ENCODE measurements at places on chromosomes 13 and 19.

DNA sequence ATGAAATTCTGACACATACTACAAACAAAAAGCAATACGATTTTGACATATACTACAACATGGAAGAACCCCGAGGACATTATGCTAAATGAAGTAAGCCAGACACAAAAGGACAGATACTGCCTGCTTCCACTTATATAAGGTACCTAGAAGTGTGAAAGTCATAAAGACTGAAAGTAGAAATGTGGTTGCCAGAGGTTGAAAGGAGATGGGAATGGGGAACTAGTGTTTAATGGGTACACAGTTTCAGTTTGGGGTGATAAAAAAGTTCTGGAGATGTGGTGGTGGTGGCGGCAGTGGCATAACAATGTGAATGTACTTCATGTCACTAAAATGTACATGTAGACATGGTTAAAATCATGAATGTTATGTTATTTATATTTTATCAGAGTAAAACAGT, 12.1 kb upstream of the NDFIP2 start:
- no peaks in the 10 kb centered on the region for H3K4me1 ChIP-seq
- no peaks in the 10 kb centered on the region for H3K36me3 ChIP-seq
- H3K27me3 ChIP-seq: no peaks in the 10 kb centered on the region
- H3K4me3 ChIP-seq: no peak overlapping the region

GRCh38 chr19:41307090-41307875, 2.7 kb upstream of the CCDC97 start:
- peak overlapping the region; percentile 1 for H3K4me3 ChIP-seq
- peaks cover 53% of the 10 kb centered on the region for H3K36me3 ChIP-seq
- peaks cover 43% of the 10 kb centered on the region for H3K4me1 ChIP-seq
- no peaks in the 10 kb centered on the region for H3K27me3 ChIP-seq
- DNase-seq: peak; percentile 56

DNA sequence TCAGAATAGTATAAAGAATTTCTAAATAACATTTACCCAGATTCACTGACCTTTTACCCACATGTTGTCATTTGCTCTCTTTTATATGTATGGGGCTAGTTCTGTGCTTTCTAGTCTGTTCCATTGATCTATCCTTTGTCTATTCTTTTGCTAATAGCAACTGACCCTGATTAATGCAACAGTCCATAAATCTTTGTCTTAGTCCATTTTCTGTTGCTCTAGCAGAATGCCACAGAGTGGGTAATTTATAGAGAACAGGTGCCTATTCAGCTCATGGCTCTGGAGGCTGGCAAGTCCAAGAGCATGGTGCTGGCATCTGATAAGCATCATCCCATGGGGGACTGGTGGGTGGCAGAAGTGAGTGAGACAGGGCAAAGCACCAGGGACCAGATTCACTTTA, 52.1 kb downstream of the LHFPL6 start:
- H3K4me3 ChIP-seq: no peak overlapping the region
- no peaks in the 10 kb centered on the region for H3K36me3 ChIP-seq
- no peaks in the 10 kb centered on the region for H3K4me1 ChIP-seq
- no peak for DNase-seq

- H3K4me1 ChIP-seq: no peaks in the 10 kb centered on the region
- no peak overlapping the region for H3K27ac ChIP-seq
- no peaks in the 10 kb centered on the region for H3K27me3 ChIP-seq
- no peak for DNase-seq
- no peak overlapping the region for H3K4me3 ChIP-seq
- H3K36me3 ChIP-seq: no peaks in the 10 kb centered on the region
Observed at GRCh38 chr13:90532861-90533492, 814.5 kb upstream of the MIR17HG start.

DNA sequence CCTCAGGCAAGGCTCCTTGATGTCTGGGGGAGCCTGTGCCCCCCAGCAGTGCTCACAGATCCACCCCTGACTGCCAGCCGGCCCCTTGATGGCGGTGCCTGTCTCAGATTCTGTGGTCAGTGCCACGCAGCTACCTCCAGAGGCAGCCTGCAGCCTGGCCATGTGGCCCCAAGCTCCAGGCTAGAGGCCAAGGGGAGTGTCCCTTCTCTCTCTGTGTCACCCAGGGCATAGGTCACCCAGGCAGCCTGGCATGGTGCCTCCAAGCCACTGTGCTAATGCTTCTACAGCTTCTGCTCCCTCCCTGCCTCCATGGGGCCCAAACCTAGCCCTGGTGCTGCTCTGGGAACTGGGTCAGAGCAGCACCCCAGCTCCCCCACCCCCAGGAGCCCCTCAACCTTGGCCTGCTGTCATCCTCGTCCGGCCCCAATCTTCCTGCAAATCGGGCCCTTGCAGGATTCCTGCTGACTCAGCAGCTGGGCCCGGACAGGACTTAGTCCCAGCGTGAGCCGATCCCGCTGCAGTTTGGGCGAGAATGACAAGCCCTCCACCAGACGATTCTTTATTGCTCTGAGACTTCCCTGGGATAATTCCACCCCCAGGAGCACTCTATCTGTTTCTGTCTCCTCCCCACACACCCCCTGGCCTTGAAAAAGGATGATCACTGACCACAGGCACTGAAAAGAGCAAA, 2.8 kb upstream of the ARL11 start:
- H3K4me1 ChIP-seq: peaks cover 15% of the 10 kb centered on the region
- H3K27ac ChIP-seq: no peak overlapping the region
- H3K36me3 ChIP-seq: peaks cover under 1% of the 10 kb centered on the region
- DNase-seq: no peak

- peak within 1 kb of the TSS; percentile 25 for H3K27ac ChIP-seq
- H3K4me1 ChIP-seq: peaks cover 20% of the 10 kb centered on the region
- peak; percentile 46 for DNase-seq
- no peaks in the 10 kb centered on the region for H3K27me3 ChIP-seq
- peaks cover 12% of the 10 kb centered on the region for H3K36me3 ChIP-seq
- H3K4me3 ChIP-seq: peak within 1 kb of the TSS; percentile 73
Observed at GRCh38 chr19:35935911-35936737, at the start of gene LRFN3. LRFN3 (plus strand) TSS chr19:35936374; CDS start chr19:35939426, 3,052 bp downstream.

DNA sequence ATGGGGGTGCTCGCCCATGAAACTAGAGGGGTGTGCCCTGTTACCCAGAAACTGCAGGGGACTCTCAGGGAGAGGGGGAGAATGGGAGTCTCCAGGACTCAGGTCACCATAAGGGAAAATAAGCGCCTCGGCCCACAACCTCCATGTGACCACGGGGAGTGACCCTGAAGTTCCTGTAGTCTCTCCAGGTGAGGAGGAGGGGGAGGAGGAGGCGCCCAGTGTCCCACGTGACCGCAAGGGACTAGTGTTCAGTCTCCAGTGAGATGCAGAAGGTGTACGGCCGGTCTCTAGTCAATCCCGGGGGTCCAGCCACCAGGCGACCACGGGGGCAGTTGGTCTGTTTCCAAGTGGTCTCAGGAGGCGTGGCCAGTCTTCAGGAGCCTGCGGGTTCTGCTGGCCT, 16.0 kb downstream of the TM6SF2 start:
- DNase-seq: no peak
- no peak overlapping the region for H3K27ac ChIP-seq
- H3K4me3 ChIP-seq: no peak overlapping the region

- no peak overlapping the region for H3K4me3 ChIP-seq
- H3K27ac ChIP-seq: no peak overlapping the region
- DNase-seq: no peak
- peaks cover 13% of the 10 kb centered on the region for H3K27me3 ChIP-seq
- H3K36me3 ChIP-seq: no peaks in the 10 kb centered on the region
Observed at GRCh38 chr13:29877456-29878078, 27.1 kb upstream of the UBL3 start.

DNA sequence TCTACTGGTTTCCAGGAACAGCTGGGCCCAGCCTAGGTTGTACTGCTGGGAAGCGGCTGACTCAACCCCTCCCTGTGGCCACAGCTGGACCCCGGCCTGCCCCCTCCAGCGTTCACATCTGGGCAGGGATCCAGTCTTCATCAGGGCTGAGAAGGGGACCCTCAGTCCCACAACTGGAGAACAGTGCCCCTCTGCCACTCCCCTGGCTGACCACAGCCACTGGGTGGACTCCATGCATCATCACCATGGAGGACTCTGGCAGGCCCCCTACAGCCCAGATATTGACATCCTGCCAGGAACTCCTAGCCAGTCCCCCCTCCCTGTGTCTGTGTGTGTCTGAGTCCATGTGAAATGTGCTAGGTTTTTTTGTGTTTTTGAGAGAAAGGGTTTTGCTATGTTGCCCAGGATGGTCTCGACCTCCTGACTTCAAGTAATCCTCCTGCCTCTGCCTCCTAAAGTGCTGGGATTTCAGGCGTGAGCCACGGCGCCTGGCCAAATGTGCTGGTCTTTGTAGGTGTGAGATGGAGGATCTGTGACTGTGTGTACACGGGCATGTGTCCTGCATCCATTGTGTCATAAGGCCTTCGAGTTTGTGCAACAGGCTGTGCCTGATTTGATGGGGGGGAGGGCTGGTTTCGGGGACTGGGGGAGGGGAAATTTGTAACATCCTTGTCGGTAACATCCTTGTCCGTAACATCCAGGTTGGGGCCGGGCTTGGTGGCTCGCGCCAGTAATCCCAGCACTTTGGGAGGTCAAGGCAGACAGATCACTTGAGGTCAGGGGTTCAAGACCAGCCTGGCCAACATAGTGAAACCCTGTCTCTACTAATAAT, 4.0 kb upstream of the HOOK2 start:
- no peaks in the 10 kb centered on the region for H3K27me3 ChIP-seq
- no peak overlapping the region for H3K4me3 ChIP-seq
- no peak for DNase-seq
- no peaks in the 10 kb centered on the region for H3K36me3 ChIP-seq
- H3K4me1 ChIP-seq: peaks cover 72% of the 10 kb centered on the region

GRCh38 chr13:25172303-25172630, 179 bp upstream of the AMER2 start:
- H3K4me3 ChIP-seq: no peak overlapping the region
- no peak for DNase-seq
- no peaks in the 10 kb centered on the region for H3K36me3 ChIP-seq
- H3K27ac ChIP-seq: no peak overlapping the region
- H3K27me3 ChIP-seq: peaks cover 33% of the 10 kb centered on the region

DNA sequence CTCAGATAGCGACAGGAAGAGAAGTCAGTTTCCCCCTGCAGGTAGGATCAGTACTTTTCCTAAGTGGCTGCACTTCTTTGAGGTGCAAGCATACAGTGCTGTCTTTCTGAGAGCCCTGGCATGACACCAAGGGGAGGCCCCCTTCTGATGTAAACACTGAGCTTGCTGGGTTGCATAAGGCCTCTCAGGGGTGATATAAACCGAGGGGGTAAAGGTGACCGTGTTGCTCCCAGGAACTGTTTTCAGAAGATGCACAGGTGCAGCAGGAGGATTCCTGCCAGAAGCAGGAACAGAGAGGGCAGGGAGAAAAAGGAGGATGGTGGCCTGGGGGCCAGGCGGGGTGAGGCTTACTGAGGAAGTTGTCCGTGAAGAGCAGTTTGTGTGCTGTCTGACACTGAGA, 74.0 kb upstream of the ZNF30 start:
- DNase-seq: no peak
- H3K4me1 ChIP-seq: no peaks in the 10 kb centered on the region
- H3K4me3 ChIP-seq: no peak overlapping the region
- no peak overlapping the region for H3K27ac ChIP-seq
- H3K27me3 ChIP-seq: no peaks in the 10 kb centered on the region

DNA sequence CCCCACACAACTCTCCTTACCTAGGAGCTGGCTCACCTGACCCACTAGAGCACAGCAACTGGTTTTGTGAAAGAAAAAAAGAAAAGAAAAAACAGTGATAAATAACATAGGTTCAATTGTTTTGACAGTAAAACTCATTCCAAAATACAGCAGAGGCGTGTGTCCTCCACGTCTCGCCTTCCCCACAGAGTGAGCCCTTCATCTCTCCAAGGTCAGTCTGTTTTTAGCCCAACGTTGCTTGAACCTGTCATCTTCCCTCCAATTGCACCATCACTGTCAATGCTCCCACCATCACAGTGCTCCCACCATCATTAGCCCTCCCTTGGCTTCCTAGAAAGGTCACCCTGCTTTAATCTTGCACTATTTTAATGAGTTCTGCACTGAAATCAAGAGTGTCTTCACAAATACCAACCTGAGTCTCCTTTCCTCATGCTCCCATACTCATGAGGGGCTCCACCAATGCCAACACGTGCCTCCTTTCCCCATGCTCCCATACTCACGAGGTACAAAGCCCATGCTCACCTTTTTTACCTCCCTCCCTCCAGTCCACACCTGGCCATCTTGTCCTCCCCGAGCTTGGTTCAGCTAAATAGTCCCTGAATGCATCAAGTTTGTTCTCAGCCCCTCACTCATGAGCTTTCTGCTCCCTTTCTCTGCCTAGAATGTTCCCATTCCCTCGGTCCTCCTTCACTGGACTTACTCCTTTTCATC, 103.7 kb downstream of the IRS2 start:
- H3K27ac ChIP-seq: no peak overlapping the region
- no peak for DNase-seq
- no peaks in the 10 kb centered on the region for H3K27me3 ChIP-seq
- H3K4me1 ChIP-seq: no peaks in the 10 kb centered on the region
- H3K4me3 ChIP-seq: no peak overlapping the region

DNA sequence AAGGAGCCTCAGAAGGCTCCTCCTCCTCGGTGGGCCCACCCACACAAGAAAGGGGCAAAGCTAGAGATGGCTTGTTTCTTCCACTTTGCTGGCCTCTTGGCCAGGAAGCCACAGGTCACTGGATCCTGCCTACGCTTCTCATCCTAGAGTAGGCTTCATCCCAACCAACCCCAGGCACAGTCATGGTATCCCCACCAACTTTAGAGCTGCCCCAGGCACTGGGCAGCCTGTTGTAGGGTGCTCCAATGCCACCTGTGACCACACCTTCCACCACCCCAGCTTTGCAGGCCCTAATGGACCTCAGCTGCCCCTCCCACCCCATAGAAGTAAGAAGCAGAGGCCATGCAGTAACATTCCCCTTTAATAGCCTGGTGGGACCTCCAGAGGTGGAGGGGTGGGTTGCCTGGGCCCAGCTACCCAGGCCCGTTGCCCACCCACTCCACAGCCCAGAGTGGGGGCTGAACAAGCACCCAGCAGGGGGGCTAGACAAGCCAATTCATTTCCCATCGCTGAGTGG, 522 bp upstream of the CHMP2A start:
- H3K4me3 ChIP-seq: peak overlapping the region; percentile 98
- H3K27me3 ChIP-seq: no peaks in the 10 kb centered on the region
- H3K27ac ChIP-seq: peak overlapping the region; percentile 99
- DNase-seq: no peak
- H3K4me1 ChIP-seq: peaks cover 32% of the 10 kb centered on the region
- H3K36me3 ChIP-seq: peaks cover 40% of the 10 kb centered on the region

DNA sequence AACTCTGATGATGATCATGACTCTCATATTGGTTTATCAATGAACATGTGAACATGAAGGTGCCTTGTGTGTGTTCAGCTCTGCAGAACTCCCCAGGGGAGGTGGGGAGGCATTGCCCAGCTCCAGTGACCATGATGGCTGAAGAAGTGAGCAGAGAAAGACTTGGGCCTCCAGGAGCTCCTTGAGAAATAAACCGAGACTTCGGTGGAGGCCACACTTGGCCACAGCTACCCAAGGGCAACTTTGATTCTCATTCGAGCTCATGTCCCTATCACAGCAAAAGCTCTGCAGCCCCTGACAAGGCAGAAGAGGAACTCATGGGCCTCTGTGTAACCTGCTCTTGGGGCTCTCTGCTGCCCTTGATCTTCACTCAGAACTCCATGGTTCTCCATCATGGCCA, 44.1 kb upstream of the ZNF536 start:
- H3K36me3 ChIP-seq: no peaks in the 10 kb centered on the region
- no peaks in the 10 kb centered on the region for H3K27me3 ChIP-seq
- DNase-seq: no peak
